CD8-positive, alpha-beta memory T cell (primary cell): ENCODE measurements at places on chromosomes 3 and 15. TPM values are rescaled to one million over a fixed set of nuclear protein-coding genes. Genes with fewer than 3 reads are reported as not detected.

DNA sequence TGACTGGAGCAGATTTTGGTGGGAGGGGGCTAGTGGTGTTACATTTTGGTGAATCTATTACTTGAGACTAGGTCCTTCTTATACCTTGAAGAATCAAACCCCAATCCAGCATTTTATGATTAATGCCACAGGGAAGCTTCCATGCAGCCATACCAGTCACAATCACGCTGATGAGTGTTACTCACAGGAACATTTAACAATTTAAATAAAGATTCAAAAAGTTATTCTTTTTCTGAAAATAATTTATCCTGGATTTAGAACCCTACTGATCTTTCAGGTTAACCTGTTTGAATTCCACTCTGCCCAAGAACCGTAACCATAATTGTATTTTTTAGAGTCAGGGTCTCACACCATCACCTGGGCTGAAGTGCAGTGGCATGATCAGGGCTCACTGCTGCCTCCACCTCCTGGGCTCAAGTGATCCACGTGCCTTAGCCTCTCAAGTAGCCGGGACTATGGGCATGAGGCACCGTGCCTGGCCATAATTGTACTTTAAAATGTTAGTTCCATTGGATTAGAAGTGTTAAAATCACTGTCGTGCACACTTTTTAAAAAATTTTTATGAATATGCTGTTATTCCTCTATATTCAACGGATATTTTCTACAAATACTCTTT lies 929 bp upstream of the MTMR10 start:
- peaks cover 30% of the 10 kb centered on the region for H3K4me1 ChIP-seq
- DNase-seq = no peak
- no peaks in the 10 kb centered on the region for H3K27me3 ChIP-seq
- peak overlapping the region; percentile 36 for H3K27ac ChIP-seq
- H3K36me3 ChIP-seq = no peaks in the 10 kb centered on the region

Gene BFSP2
- total RNA-seq = not detected

- no peaks in the 10 kb centered on the region for H3K27me3 ChIP-seq
- no peaks in the 10 kb centered on the region for H3K36me3 ChIP-seq
- no peaks in the 10 kb centered on the region for H3K4me1 ChIP-seq
- no peak overlapping the region for H3K27ac ChIP-seq
Observed at GRCh38 chr3:193767353-193768069, 174.5 kb downstream of the OPA1 start.

- H3K4me1 ChIP-seq = no peaks in the 10 kb centered on the region
- H3K27ac ChIP-seq = no peak overlapping the region
- no peak for DNase-seq
Observed at GRCh38 chr3:73549051-73549600, 75.6 kb downstream of the PDZRN3 start.

DNA sequence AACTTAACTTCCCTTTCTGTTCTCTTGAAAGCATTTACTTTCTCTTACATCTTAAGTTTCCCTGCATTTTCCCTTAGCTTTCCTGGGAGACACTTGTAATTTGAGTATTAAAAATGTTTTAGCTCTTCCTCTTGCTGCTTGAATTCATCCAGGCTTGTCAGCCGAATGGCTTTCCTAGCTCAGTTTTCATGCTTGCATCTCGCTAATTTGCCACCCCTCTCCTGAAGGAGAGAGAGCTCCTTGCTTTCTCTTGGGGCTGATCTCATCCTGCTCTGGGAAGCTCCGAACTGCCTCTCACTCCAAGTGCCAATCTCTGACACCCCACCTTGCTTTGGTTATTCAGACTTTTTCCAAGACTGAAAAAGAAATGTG lies 374.6 kb upstream of the TBL1XR1 start:
- H3K27ac ChIP-seq = no peak overlapping the region
- H3K27me3 ChIP-seq = no peaks in the 10 kb centered on the region
- no peaks in the 10 kb centered on the region for H3K4me1 ChIP-seq
- no peak overlapping the region for H3K4me3 ChIP-seq

DNA sequence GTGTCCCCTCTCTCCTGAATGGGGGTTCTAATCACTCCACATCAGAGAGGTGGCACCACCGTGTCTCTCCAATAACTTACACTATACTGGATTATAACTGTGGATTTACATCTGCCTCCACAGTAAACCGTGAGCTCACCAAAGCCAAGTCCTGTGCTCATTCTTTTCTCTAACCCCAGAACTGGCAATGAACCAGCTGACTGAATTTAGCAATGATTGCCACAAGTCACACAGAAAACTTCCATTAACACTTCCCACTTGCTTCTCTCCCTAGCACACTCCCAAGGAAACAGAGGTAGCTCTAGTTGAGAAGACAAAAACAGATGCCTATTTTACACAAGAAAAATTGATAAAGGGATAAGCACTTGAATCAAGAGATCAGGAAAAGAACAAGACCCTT lies 361.3 kb downstream of the ULK4 start:
- DNase-seq = no peak
- no peaks in the 10 kb centered on the region for H3K4me1 ChIP-seq
- no peaks in the 10 kb centered on the region for H3K36me3 ChIP-seq
- H3K4me3 ChIP-seq = no peak overlapping the region
- no peaks in the 10 kb centered on the region for H3K27me3 ChIP-seq

Gene PCOLCE2
- total RNA-seq = not detected
